ELR (cell line): ENCODE measurements at places on chromosomes 3 and 15.
A peak's percentile ranks its signal among the peaks of the same experiment; 100 is the strongest.

DNA sequence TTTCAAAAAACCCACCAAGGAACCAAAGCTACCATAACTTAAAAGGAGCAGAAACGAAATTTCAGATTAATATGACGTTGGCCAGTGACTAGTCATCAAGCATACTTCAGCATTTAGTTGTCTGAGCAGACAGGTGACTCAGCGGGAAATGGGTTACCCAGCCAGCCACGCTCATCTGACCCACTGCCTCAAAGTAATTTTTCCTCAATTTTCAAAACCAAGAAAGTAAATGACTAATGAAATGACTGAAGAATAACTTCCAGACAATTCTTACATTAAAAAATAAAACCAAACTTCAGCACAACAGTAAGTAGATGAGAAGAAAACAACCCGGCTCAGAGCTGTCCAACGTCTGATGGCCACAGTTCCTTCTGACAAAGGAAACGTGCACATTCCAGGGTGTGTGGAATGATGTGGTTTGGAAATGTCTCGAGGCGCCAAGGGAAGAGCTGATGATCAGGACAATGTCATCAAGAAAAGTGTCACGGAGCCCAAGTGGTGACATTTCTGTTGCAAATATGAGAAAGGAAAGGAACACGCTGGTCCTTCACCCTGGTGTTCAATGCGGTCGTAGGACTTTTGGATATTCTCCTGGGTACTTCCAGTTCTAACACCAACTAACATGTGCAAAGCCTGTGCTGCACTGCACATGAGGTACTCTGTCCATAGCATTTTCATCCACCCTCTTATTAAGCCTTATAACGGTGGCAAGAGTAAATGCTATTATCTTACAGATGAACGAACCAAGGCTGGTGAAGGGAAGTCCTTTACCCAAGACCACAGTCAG is 79.1 kb downstream of the FOXP1 start:
- peak; percentile 95 for DNase-seq

- DNase-seq: no peak
Measured at GRCh38 chr3:61378311-61378710, 127.1 kb upstream of the FHIT start.

- no peak for DNase-seq
Measured at GRCh38 chr3:85912980-85913379, 954.2 kb downstream of the CADM2 start.

- DNase-seq: no peak
Measured at GRCh38 chr15:47708161-47708980, 8.9 kb upstream of the SEMA6D start.

DNA sequence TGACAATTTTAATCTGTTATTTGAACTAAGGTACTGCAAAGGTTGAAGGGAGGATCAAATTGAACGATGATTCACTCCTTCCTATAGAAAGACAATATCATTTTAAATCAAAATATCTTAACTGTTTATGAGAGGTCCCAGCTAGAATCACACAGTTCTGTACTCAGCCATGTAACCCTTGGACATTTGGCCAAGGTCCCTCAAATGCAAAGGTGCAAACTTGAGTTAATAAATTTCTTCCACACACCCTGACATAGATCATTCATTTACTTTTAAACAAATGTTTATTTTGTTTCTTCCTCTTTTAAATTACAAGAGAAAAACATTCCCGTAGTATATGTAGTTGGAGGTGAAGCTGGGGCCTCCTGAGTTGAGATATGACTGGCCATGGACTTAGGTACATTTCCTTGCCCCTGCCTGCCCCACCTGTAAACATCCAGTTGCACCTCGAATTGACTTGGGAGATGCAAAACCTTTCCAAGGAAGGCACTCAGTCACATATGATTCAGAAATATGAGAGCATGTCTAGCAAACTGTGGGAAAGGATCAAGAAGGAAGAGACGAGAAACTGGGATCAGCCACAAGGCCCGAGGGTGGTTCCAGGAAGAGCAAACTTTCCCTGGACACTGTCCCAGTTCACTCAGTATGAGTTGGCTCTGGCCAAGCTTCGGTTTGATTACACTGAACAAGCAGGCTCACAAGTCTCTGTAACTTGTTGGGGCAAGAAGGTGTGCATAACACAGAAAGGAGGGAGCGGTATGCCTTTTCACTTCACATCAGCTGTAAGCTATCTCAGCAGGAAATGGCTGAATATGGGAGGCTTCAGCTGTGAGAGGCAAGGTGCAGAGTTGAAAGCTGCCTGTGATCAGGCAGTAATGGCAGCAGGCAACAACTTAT is 6.7 kb downstream of the TNFSF10 start:
- peak; percentile 68 for DNase-seq

DNA sequence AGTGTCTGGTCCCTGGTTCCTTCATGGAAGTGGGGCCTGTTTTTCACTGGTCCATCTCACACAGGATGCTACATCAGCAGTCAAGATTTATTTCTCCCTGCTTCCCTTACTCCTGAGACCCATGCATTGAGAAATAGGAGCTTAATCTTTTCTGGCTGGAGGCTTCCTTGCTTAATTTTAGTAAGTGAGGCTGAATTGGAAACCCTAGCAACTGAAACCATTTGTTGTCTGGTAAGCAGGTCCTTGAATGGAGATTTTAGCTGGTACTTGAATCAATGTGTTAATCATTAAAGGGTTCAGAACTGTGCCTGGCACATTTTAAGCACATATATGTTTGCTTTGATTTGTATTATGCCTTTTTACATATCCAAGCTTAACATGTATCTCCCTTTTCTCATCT is 20.2 kb upstream of the MEF2A start:
- DNase-seq: no peak

- no peak for DNase-seq
Measured at GRCh38 chr3:56003129-56003528, 465.1 kb downstream of the ERC2 start.

DNA sequence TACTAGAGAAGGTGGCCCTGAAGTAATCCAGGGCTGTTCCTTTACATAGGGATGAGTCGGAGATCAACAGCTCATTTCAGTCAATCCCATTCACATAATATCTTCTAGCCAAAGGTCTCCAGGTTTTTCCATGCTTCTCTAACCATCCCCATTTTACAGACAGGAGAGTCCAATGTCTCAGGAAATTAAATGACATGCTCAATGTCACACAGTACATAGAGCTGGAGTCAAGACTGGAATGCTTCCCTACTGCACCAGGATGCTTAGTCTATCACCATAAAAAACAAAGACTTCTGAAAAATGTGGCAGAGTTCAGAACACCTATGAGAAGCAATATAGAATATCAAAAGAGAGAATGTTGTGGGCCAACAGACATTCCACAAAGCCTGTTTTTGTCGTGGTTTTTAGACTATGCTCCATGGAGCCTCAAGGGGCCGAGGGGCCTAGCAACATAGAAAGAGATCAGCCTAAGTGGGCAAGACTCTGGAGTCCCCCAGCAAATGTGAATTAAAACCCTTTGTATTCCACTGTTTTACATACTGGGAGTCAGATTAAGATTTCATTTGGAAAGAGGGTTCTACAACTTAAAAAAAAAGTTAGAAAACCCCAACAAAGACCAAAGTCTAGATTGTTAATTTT is 122.0 kb downstream of the THRB start:
- no peak for DNase-seq

GRCh38 chr15:66698318-66698961 is 3.6 kb upstream of the SMAD6 start:
- peak; percentile 79 for DNase-seq

DNA sequence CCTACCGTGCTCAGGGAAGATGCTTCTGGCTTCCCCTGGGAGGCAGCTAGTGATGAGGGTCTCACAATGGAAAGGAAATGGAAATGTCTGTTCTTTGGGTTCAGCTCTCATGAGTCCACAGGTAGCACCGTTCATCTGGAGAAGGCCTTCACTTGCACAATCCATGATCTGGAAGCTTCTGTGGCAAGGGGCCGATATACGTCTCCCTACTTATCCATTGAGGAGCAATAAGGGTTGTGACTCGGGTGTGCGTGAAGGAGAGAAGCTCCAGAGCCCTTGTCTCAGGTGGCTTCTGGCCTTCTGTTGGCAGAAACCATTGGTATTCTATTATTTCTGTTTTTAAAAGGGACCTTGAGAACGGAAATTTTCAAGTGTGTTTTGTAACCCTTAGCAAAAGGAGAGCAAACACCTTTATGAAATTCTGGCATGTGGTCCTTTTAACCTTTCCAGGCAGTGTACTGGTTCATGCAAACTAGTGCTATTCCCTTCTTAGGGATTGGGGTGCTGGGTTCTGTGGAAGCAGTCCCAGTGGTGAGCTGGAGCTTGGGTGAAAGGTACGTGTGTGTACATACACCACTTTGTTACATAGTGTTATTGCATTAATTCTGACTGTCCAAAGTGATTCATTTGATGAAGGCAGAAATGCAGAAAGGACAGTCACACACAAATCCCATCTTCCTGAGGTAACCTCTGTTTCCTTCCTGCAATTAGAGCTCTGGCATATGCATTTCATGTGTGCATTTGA is 32.5 kb downstream of the KLF13 start:
- DNase-seq: no peak
